ENCODE measurements at places on chromosomes 2 and 18. TPM values are rescaled to one million over a fixed set of nuclear protein-coding genes. Genes with fewer than 3 reads are reported as not detected.

PKP4 gene
- total RNA-seq: 32.2 TPM

RIT2 gene
- not detected for total RNA-seq

CELF4 gene
- not detected for total RNA-seq

IL37 gene
- not detected for total RNA-seq

CAMKMT gene
- total RNA-seq: 7.5 TPM

STARD6 gene
- not detected for total RNA-seq

SPATA3 gene
- total RNA-seq: not detected

IL18RAP gene
- not detected for total RNA-seq

BMPR2 gene
- total RNA-seq: 31.3 TPM

SLC9A4 gene
- not detected for total RNA-seq

RAD51AP2 gene
- not detected for total RNA-seq
